Activated naive CD4-positive, alpha-beta T cell treated with anti-CD3 and anti-CD28 coated beads for 36 hours (primary cell): ENCODE measurements at places on chromosomes 16 and 17.

GRCh38 chr17:67137026-67137370, 92.6 kb downstream of the CACNG1 start:
- DNase-seq, result no peak

DNA sequence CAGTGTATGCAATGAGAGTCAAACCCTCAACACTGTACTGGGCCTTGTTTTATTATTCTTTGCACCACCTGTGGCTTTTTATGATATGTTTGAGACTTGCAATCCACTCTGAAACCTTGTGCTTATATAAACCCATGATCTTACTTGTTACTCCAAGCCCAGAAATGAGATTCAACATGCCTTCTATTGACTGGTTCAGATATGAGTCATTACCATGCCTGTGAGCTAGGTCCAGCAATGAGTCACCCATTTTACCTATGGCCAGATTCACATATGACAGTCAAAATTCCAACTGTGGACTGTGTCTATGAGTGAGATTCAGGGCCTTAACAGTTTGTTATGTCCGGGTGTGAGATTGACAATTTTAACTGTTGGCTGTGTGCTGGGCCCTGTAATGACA, 1846.1 kb downstream of the TP53TG3F start:
- DNase-seq, result no peak

DNA sequence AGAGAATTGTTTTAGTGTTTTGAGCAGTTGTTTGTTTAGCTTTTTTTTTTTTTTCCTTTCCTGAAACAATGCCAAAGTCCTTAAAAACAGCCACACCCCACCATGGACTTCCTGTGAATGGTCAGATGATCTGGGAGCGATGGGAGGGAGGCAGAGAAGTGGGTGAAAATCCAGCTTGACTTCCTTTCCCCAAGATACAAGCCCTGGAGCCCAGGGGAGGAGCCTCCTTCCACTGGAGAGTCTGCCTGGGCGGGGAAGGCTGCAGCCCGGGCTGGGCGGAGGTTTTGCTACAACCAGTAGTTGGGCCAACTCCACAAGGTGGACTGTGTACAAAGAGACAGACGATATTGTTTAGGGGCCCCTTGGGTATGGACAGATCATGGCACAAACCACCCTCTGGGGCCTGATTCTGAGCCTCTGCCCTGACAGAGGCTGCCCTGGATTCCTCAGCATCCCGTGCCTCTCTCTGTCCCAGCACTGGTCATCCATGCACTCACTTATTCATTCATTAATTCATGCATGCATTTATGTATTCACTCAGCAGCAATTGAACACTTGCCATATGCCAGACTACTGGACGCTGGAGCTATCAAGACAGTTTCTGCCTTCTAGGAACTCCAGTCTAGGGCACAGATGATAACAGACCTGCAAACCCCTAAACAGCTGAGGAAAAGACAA, 29.8 kb downstream of the WSB1 start:
- DNase-seq, result no peak

DNA sequence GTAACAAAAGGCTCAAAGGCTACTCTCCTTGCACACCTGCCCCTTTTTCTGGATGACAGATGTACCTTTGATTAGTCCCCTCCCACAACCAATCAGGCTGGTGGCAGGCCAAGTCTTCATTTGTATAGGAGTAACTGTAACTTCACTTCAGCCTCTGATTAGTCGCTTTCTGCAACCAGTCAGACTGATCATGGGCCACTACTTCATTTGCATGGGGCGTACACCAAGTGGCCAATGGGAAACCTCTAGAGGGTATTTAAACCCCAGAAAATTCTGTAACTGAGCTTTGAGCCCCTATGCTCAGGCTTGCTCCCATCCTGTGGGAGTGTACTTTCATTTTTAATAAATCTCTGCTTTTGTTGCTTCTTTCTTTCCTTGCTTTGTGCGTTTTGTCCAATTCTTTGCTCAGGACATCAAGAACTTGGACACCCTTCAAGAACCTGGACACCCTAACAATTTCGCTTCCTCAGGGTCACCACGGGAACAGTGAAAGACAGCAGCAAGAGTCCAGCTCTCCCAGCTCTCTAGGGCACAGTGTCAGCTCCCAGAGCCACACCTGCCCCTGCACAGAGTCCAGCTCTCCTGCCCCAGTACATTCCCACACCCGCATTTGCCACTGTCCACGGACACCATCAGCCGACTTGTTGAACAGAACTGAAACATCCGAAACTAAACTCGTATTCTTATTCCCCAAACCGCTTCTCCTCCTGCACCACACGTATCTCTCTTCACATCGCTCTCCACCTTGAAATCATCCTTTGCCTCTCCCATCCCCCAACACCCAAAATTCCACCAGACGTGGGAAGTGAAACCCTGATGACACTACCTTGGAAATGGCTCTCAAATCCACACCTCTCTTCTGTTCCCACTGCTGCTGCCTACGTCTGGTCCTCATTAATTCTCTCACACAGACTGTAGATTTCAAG, 53.4 kb downstream of the ABCC12 start:
- DNase-seq, result no peak

DNA sequence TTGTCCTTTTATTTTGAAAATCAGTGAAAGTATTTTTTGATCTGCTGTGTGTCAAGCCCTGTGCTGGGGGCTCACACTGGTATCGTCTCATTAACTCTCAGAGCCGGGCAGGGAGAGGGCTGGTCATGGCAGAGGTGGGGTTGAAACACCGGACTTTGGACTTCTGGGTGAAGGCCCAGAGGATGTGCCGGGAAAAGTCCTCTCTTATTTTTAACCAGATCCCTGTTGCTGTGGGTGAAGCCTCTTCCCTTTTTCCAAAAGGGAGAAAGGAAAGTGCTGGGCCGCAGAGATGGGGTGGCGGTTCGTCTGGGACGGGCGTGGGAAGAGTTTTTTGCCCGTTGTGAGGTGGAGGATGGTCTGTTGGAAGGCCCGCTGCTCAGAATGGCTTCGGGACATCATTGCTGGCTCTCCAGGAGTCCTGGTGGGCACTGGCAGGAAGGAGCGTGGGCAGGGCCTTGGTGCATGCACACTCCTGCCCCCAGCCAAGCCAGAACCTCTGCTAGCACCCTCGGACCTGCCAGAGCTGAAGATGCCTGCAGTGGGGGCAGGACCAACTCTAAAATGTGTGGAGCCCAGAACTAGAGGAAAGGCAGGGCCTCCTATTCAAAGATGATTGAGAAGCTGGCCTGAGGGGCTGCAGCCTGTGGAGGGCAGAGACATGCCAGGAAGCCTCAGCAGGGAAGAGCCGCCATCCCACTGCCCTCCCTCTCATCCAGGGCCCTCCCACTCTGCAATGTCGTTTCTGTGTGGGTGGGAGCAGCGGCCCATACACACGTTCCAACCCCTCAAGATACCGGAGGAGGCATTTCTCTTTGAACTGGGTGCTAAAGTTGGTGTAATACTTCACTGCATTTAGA, 213.2 kb downstream of the CCDC182 start:
- DNase-seq, result no peak

DNA sequence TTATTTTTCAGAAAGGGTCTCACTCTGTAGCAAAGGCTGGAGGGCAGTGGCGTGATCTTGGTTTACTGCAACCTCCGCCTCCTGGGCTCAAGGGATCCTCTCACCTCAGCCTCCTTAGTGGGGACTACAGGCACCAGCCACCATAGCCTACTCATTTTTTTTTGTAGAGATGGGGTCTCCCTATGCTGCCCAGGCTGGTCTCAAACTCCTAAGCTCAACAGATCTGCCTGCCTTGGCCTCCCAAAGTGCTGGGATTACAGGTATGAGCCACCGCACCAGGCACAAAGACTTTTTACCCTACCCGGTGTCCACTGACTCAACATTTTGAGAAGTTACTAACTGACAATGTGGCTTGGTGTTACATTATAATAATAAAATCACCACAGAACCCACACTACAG, 7.2 kb downstream of the GRB2 start:
- no peak for DNase-seq

- no peak for DNase-seq
These were observed 26.4 kb downstream of the DHX38 start for GRCh38 chr16:72120026-72120425.

DNA sequence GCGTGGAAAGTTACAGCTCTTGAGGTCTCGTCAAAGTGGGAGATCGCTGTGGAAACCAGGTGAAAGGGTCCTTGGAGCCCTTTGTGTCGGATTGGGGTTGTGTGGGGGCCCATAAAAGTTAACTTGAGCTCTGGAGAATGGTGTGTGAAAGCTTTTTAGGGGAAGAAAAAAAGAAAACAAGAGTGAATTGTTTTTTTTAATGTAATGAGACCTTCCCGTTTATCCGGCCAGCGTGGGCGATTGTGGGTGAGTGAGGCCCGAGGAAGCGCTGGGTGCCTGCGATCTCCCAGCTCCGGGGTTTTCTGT, 150.6 kb downstream of the MSI2 start:
- peak; percentile 34 for DNase-seq

DNA sequence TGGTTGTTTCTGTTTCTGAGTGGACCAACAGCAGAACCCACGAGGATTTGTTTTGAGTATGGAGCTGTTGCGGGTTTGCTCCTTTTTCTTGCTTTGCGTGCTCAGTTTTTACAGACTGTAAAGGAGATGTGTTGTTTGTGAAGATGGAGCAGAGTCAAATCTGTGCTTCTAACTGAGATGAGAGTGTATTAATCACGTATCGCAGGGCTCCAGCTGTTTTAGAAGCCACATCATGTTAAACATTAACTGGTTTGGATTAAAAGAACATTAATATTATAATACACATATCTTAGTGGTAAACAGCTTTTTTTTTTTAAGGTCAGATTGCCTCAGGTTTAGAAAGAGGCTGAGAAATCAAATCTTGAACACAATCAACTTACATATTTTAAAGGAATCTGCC, 69.4 kb downstream of the YPEL2 start:
- no peak for DNase-seq

DNA sequence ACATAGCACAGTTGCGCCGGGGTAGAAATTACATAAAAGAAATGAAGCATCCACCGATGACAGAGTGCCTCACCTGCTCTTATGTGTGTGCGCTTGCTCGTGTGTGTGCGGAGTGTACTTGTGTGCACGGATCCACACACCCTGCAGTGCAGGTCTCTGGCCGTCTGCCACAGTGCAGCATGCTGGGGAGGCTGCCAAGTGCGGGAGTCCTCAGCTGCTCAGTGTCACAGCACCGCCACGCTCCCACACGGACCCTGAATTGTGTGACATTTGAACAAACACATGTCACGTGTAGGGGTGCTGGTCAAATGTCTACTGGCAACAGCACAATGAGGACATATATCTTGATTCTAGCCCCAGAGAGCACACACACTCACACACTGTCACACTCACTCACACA, 243.0 kb upstream of the MYOCD start:
- no peak for DNase-seq

GRCh38 chr16:54780266-54780665, 150.4 kb upstream of the IRX5 start:
- no peak for DNase-seq

DNA sequence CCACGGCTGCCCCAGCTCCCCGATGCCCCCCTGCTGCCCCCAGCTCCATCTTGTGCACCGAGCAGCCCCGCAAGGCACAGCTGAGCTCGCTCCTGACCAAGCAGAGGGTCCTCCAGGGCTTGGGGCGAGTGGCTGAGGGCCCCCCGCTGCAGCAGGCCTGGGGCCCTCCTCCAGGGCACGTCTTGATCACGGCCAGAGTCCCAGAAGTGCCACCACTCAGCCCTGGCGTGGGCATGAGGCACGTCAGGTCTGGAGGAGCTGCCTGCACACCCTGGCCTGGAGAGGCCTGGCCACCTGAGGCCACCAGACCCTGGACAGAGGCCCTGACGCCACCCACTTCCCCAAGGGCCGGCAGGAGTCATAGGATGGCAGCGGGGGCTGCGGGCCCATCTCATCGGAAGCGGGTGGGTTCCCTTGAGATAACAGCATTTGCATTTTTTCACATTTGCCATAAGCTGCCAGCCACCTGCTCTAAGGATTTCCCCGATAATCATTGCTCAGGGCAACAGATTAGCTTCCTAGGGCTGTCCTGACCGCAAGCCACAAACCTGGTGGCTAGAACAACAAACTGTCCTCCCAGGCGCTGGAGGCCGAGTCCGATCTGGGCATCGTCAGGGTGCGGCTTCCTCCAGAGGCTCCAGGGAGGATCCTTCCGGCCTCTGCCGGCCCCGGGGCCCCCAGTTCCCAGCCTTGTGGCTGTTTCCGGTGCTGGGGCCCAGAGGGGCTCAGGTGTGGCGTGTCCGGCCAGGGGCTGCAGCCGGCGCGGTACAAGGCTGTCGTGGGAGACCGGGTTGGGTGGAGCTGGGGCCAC, 23.9 kb upstream of the C1QTNF8 start:
- DNase-seq, result no peak

GRCh38 chr17:74444406-74444805, 12.5 kb downstream of the GPRC5C start:
- no peak for DNase-seq

- DNase-seq, result no peak
These were observed 1.5 kb downstream of the ITGAL start for GRCh38 chr16:30474074-30474452.

- DNase-seq, result no peak
These were observed 6.7 kb upstream of the GAST start for GRCh38 chr17:41705271-41705991.
